Pancreas (tissue), 10 donors: ENCODE measurements at places on chromosomes 1 and 21.

DNA sequence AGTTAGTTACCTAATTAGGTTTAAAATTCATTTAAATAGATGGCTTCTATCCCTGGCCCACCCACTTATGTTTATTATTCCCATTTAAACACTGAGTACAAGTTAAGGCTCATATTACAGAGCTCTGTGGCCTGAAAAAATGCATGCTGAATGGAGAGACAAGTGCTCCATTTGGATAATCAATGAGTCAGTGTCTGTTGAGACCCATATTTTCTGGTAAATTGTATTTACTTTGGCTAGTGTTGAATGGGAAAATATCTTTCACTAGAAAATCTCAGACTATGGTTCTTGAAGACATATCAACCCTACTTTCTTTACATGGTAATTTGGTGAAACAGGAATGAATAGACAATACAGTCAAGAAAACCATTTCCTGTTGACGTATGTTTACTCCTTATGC lies 356.0 kb downstream of the S1PR1 start:
- no peak for DNase-seq

DNA sequence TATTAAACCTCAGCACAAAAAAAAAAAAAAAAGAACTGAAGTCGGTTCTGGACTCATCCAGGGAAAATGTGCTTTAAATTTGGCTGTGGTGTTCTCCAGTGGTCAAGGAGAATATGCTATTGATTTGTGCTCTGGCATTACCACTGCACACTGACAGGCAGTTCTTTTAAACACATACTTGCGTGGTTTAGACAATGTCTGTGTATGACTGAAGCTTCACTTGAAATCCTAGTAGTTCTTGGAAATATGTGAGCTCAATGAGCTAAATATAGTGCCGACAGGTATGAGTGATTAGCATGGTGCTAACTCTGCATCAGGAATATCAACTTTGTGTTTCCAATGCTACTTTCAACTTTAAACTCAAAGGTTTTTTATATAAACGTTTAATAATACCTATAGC lies 415.6 kb downstream of the SMYD3 start:
- DNase-seq = no peak

GRCh38 chr21:25107708-25108107 lies 499.6 kb downstream of the MRPL39 start:
- DNase-seq = no peak

- no peak for DNase-seq
These were observed 61.7 kb downstream of the HMGB4 start for GRCh38 chr1:33925586-33925985.

DNA sequence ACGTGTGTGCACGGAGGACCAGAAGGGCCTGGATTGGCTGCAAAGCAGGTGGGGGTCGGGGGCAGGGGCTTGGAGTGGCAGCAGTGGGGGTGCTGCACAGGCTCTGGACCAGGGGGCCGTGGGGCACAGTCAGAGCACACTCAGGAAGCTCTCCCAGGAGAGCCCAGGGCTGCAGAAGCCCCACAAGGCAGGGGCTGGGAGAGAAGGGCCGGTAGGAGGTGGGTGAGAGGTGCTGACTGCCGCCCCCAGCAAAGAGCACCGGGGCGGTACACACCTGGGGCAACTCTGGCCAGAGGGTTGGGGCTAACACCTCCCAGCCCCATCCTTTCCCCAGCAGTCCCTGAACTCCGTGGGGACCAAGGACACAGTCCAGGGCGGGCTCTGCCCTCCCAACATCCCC lies 13.9 kb downstream of the CHD5 start:
- DNase-seq = no peak

- DNase-seq = no peak
These were observed 103.0 kb downstream of the KCNJ15 start for GRCh38 chr21:38359835-38360234.

GRCh38 chr1:213162862-213163261 lies 111.8 kb downstream of the RPS6KC1 start:
- DNase-seq = no peak

GRCh38 chr1:10117865-10118264 lies 85.1 kb downstream of the UBE4B start:
- no peak for DNase-seq

- DNase-seq = peak; percentile 50
These were observed 120.8 kb downstream of the LMO4 start for GRCh38 chr1:87449348-87449963.

GRCh38 chr1:229271448-229272159 lies 693 bp downstream of the RAB4A start:
- DNase-seq = no peak

DNA sequence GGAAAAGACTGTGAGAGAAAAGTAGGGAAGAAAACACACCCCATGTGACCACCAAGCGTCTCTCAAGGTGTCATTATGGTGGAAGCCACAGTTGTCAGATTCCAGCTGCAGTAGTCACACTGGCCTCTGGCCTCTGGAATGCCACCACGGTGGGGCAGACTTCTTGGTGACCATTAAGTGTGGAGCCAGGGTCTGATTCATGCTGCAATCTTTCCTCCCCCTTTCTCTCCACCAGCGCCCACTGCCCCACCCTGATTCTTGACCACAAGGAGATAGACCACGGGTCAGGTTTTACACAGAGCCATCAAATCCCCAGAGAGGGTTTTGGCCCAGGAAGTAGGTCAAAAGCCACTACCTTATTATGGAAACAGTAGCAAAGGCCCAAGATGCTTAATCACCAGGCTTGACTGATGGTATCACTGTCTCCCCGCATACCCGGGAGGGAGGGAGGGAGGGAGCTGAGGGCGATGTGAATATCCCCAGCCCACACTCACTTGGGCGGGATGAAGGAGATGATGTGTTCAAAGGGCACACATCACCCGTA lies 52.7 kb upstream of the GRHL3 start:
- no peak for DNase-seq

DNA sequence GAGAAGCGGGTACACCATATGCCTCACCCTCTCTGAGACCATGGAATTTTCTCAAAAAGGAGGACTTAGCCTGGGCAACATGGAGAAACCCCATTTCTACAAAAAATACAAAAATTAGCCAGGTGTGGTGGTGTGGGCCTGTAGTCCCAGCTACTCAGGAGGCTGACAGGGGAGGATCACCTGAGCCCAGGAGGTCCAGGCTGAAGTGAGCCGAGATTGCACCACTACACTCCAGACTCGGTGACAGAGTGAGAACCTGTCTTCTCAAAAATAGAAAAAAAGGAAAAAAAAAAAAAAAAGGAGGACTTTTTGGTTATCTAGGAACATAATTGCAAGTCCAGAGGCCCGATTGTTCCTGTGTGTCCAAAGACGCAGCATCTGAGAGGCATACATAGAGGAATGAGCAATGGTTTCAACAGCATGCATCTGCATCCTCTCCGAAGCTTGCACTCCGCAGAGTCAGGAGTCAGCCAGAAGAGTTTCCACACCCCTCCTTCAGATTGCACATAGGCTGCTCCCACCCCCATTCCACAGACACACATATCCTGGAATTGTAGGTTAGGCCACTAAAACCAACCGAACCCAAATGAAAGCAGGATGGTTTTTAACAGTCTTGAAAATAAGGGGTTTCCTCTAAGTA lies 2.5 kb upstream of the TBX15 start:
- DNase-seq = no peak

GRCh38 chr1:228146417-228147150 lies 3.1 kb upstream of the GJC2 start:
- DNase-seq = no peak

- no peak for DNase-seq
These were observed 356.3 kb upstream of the DPYD start for GRCh38 chr1:98277118-98277517.

DNA sequence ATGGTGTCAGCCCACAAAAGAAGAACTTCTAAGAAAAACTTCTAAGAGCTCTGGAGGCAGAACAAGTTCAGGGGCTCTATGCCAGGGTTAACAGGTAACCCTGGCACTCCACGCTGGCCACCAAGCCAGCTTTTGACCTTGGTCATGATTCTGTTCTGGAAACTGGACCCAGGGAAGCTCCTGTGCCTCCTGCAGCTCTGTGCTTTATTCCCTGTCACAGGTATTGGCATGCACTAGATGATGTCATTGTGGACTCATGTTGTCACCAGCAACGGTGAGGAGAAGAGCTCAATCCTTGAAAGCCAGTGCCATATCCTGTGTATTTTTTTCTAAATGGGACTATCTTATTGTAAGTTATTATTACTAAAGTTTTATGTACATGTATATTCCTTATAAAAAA lies 56.7 kb upstream of the GCLM start:
- peak; percentile 16 for DNase-seq

- no peak for DNase-seq
These were observed 42.1 kb downstream of the YARS1 start for GRCh38 chr1:32774950-32775634.

DNA sequence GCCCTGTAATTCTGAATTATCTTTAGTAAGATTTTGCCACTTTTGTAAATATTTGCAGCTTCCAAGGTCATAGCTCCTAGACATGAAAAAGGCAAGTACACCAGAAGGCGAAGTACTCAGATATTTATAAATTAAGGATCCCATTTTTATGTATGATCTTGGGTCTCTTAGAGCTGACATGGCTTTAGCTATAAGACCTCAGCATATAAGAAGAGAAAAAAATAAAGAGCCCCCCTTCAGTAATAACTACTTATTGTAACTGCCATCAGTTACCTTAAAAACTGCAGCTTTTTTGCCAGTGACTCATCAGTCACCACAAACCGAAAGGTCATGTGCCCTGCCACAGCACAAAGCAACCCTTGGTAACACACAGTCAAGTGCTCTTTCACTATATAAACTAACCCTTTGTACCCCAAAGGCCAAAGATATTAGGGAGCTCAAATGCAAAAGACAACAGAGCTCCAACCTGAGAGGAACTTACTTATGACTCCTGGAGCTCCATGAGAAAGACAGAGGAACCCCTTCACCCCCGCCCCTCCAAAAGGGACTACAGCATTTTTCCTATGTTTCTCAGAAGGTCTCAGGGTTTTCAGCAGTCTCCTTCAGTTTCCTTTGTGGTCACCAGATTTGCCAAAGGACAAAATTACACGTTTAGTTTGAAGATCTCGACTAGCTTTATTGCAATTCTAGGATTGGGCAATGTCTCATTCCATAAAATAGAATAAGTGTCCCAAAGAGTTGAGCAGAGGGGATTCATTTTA lies 219.8 kb upstream of the DUSP10 start:
- DNase-seq = peak; percentile 23

DNA sequence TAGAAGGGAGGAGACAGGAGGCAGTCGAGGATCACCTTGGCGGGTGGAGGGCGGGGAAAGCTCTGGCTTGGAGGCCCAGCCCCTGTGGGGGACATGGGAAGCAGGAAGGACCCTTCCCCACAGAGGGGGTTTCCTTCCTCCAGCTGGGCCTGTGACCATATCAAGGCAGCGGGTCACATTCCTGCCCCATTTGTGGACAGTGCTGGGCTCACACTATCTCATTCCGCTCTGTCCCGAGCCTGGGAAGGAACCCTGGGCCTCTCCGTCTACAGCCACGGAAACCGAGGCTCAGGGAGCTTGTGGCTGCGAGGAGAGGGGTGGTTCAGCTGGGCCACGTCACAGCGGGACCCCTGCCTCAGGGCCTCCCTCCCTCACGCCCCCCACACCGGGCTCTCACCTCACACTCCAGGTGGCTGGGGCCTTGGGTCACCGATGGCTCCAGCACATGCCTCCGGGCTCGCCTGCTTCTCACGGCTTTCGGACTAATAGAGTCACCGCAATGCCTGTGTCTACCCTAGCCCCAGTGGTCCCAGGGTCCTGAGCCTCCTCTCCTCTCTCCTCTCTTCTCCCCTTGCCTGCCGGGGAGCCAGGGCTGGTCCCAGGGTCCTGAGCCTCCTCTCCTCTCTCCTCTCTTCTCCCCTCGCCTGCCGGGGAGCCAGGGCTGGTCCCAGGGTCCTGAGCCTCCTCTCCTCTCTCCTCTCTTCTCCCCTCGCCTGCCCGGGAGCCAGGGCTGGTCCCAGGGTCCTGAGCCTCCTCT lies 56.4 kb downstream of the SLC19A1 start:
- peak; percentile 12 for DNase-seq

- DNase-seq = no peak
These were observed 56.8 kb upstream of the SLC30A10 start for GRCh38 chr1:219985169-219985568.

DNA sequence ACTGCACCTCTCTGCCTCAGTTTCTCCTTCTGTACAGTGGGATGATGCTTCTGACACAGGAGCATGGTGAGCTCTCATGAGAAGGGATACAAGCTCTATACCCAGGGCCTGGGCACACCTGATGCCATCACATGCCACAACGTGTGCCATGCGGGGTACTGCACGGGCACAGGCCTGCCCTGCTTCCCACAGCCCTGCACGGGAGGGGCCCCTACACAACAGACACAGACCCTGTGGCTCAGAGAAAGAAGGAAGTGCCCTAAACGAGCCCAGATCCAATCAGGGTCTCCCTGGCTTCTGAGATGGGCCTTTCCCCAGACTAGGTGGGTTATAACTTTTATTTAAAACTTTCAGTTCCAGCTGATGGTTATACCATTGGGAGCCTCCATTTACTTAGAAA lies 24.6 kb downstream of the C2CD2 start:
- no peak for DNase-seq

DNA sequence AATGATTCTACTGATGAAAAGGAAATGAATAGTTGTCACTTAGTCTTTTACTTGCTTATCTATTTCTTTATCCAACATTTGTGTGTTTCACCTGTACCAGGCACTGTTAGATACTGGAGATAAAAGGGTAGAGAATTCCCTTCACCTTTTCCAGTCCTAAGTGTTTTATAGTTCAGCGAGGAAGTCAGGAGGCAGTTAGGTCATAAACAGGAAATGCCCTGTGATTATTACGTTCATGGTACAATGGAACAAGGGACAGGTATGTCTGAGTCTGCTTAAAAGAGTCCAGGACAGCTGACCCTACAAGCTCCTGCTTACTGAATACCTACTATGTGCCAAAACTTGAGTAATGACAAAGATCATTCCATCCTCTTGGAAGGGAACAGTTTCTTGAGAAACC lies 77.8 kb downstream of the TNR start:
- DNase-seq = no peak

GRCh38 chr21:35885942-35886541 lies 174.3 kb downstream of the SETD4 start:
- DNase-seq = no peak

DNA sequence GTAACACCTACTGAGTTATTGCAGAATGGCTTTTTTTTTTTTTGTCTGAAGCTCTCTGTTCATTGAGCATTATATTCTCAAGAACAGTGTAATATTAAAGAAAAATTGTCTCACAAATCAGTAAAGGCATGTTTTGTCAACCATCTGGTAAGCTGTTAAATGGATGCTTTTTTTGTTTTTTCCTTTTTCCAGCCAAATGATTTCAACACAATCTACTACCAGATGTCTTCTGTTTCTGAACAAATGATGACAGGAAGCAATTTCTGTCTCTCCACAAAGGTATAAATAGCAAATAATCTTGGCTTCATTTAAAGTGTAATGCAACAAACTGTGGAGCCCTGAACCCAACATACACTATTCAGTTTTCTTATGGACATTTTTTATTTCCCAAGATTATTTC lies 78.6 kb upstream of the RGS2 start:
- no peak for DNase-seq

- no peak for DNase-seq
These were observed 22.8 kb upstream of the LBR start for GRCh38 chr1:225450491-225451191.

- DNase-seq = no peak
These were observed 53.4 kb upstream of the RGS21 start for GRCh38 chr1:192263436-192263835.
